Left kidney (tissue), 8 donors: ENCODE measurements at places on chromosomes 11 and 22. TPM values are rescaled to one million over a fixed set of nuclear protein-coding genes. Genes with fewer than 3 reads are reported as not detected.
A peak's percentile ranks its signal among the peaks of the same experiment; 100 is the strongest.

- no peak for DNase-seq
Observed at GRCh38 chr11:34158661-34159060, 53.2 kb downstream of the NAT10 start.

- no peak for DNase-seq
Observed at GRCh38 chr11:57475671-57476046, 15.3 kb downstream of the RTN4RL2 start.

GRCh38 chr11:32231909-32232493, 141.1 kb downstream of the RCN1 start:
- no peak for DNase-seq

DNA sequence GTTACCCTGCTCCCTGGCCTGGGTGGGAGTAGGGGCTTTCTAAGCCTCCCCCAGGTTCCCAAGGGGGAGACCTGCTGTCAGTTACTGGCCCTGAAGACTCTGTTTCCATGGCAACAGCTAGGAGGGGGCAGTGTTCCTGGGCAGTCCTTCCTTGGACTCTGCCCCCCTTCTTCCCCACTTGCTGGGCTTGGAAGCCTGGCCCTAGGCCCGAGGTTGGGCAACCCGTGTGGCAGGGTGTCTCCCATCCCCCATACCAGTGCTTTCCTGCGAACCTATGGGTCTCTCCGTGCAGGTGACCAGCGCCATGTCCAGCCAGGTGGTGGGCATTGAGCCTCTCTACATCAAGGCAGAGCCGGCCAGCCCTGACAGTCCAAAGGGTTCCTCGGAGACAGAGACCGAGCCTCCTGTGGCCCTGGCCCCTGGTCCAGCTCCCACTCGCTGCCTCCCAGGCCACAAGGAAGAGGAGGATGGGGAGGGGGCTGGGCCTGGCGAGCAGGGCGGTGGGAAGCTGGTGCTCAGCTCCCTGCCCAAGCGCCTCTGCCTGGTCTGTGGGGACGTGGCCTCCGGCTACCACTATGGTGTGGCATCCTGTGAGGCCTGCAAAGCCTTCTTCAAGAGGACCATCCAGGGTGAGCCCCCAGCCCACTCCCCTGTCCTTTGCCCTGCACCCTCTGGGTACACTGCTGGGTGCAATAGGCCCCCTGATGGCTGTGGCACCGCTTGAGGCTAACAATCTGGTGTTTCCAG, 1.7 kb downstream of the ESRRA start:
- DNase-seq, result no peak

Gene NAALAD2
- 39.8 TPM for polyA plus RNA-seq

- DNase-seq, result no peak
Observed at GRCh38 chr22:41367680-41368542, 13.8 kb upstream of the TEF start.

DNA sequence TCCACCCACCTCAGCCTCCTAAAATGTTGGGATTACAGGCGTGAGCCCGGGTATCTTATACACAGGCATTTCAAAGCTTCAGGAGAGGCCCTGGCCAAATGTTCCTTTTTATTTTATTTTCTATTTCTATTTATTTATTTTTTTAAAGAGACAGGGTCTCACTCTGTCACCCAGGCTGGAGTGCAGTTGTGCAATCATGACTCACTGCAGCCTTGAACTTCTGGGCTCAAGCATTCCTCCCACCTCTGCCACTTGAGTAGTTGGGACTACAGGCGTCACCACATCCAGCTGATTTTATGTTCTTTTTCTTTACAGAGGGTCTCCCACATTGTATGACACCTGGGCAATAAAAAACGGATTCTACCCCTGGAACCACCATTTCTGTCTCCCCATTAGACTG, 71.2 kb downstream of the FBXO7 start:
- no peak for DNase-seq

DNA sequence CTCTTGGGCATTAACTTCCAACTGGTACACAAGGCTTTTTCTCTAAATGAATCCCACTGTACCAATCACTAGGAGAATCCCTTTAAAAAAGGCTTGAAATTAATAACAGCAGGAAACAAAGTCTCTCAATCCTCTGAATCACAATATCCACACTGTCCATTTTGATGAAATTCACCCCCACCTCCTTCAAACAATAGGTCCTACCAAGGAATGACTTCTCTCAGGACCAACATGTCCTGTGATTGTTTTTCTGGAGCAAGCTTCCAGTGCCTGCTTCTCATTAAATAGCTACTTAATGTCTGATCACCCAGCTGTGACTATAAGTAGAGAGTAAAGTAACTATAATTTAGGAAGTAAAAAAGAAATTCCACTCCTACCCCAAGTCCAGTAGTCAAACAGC, 13.1 kb downstream of the NUMA1 start:
- no peak for DNase-seq

Gene KCNJ1
- polyA plus RNA-seq, result 76.0 TPM

DNA sequence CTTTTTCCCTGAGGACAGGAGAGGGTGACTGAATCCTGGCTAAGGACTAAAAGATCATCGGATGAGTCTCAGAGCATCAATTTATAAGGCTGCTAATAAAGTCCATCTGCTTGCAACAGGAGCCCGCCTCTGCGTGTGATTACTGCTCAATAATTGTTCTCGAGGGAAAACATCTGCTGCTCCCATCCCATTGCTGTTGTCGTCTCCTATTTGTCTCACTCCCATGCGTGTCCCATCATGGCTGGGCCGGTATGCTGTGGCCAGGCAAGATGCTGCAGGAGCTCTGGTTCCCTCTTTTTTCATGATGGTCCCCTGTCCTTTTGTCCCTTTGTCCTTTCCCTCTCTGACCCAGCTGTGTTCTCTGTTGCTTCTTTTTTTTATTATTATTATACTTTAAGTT, 121.2 kb downstream of the SPATA19 start:
- no peak for DNase-seq

GRCh38 chr22:35454416-35455054, 54.6 kb downstream of the MCM5 start:
- DNase-seq, result no peak

DNA sequence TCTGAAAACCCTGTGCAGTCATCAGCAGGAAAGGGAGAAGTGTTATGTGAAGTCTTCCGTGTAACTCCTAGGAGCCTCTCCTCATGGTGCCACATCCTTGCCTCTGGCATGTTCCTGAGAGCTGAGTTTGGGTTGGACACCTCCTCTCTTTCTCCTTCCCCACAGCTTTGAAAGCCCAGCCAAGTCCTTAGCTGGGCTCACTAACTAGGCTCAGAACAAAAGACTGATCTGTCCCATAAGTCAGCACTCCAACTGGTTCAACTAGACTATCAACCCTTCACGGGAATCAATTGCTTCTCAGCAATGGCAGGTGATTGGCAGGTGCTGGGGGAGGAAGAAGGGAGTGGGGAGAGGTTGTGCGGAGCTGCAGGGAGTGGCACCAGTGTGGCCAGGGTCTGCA, 509.9 kb upstream of the B3GAT1 start:
- DNase-seq, result no peak

Gene MRGPRE
- polyA plus RNA-seq, result not detected

GRCh38 chr11:94972700-94973098, 657 bp downstream of the CWC15 start:
- DNase-seq, result no peak

DNA sequence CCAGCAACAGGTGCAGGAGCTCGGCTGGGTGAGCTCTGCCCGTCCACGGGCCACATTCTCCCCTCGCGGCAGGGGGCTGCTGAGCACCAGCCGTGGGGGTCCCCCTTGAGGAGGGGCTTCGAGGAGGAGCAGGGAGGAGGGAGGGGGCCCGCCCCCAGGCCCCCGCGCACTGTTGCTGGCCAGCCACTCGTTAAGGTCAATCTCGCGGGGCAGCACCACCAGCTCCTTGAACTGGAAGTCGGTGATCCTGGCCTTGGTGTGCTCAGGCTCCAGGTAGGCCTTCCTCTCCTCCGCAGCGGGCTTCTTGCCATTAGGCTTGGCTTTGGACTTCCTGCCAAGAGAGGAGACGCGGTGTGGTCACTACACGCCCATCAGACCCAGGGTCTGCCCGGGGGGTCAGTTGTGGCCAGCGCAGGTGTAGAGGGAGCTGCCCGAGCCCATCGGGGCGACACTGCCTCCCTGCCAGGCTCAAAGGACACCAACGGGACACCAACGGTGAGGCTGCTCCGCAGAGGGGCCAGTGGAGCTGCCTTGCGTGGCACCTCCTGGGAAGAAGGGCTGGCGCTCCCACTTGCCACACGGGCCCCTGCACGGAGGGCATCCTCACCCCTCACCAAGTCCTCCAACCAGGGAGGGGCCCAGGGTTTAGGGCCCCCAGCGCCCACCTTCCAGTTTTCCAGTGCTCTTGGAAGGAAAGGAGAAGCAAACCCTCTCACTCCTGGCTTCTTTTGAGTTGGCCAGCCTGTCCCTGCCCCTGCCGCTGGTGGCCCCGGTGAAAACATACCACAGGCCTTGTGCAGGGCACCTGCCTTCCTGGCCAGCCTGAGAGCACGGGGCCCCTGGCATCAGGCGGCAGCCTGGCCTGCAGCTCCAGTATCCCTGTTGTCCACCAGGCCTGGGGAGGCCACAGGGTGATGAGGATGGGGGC, 5.8 kb downstream of the MOB2 start:
- DNase-seq, result no peak

Gene KCNQ1OT1
- polyA plus RNA-seq, result 2.8 TPM

DNA sequence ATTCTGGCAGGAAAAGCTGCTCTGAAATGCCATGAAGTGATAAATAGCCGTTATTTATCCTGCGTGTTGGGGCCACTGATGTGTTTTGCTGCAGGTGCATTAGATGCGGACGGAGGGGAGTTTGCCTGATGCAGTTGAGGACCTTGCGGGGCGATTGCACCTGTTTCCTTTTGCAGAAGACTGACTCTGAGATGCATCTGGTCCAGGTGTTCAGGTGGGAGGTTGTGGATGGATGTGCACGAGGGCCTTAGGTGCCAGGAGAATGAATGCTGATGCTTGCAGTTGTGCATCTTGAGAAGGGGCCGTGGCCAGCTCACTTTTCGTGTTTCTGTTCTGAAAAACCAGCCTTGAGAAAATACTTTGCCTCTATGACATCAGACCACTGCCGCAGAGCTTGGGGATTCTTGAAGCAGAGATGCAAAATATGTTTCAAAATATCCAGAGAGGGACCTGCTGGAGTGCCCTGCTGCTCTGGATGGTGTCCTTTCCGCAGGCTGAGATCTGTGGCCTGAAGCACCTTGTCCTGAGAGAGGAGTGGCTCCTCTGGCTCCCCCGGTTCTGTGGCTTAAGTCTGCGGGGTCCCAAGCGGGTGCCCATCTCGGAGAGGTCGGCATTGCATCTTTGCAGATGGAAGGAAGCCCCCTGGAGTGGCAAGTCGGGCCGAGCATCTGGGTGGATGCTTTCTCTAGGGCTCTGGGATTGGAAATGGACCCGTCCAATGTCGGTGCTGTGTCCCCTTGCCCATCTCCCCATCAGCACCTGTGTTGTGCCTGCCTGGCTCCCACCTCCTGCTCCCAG, 1031.1 kb downstream of the TBC1D22A start:
- no peak for DNase-seq

- DNase-seq, result no peak
Observed at GRCh38 chr11:47415949-47416472, 7.6 kb downstream of the SLC39A13 start.

DNA sequence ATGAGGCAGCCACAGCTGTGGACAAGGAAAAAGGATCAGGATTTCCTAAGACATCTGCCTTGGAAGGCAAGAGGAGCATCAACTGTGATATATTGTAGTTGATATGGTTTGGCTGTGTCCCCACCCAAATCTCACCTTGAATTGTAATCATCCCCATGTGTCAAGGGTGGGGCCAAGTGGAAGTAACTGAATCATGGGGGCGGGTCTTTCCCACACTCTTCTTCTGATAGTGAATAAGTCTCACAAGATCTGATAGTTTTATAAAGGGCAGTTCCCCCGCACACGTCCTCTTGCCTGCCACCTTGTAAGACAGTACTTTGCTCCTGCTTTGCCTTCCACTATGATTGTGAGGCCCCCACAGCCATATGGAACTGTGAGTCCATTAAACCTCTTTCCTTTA, 10.2 kb downstream of the RIC8A start:
- DNase-seq, result no peak

- no peak for DNase-seq
Observed at GRCh38 chr22:39194098-39194497, 41.6 kb upstream of the CBX7 start.

Gene MUC6
- 26.8 TPM for polyA plus RNA-seq

DNA sequence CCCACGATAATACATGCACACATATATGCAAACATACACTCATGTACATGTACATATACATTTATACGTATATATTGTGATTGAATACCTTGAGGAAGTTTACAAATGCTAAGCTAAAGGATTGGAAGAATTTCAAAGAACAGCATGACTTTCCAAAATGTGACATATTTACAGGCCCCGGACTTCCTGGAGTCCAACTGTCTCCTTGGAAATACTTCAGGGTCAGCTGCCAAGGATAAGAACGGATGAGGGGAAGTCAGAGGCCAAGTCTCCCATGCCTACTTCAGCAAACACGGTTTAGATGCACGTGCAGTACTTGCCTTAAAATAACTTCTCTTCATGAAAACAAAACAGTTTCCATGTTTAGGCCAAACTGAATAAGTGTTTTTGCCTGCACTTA, 213.6 kb downstream of the DYNC2H1 start:
- peak; percentile 6 for DNase-seq

GRCh38 chr11:69167916-69168691, 12.4 kb downstream of the SMIM38 start:
- no peak for DNase-seq

Gene CHCHD10
- 58.3 TPM for polyA plus RNA-seq

Gene MRGPRX3
- not detected for polyA plus RNA-seq

Gene TEF
- 16.3 TPM for polyA plus RNA-seq

DNA sequence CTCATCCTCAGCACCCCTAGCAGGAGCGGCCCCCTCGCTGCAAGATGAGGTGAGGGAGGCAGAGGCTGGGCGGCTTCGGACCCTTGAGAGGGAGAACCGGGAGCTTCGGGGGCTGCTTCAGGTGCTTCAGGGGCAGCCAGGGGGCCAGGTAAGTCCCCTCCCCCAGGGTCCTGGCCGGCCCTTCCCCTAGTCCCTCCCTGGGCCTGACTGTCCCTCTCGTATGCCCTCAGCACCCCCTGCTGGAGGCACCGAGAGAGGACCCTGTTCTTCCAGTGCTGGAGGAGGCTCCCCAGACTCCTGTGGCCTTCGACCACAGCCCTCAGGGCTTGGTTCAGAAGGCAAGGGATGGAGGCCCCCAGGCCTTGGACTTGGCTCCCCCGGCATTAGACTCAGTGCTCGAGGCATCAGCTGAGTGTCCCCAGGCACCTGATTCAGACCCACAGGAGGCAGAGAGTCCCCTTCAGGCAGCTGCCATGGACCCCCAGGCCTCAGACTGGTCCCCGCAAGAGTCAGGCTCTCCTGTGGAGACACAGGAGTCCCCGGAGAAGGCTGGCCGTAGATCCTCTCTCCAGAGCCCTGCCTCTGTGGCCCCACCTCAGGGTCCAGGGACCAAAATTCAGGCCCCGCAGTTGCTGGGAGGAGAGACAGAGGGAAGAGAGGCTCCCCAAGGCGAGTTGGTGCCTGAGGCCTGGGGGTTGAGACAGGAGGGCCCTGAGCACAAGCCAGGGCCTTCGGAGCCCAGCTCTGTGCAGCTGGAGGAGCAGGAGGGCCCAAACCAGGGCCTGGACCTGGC, 4.0 kb downstream of the CCDC88B start:
- DNase-seq, result no peak
